ENCODE measurements at places on chromosomes 1 and 21. TPM values are rescaled to one million over a fixed set of nuclear protein-coding genes. Genes with fewer than 3 reads are reported as not detected.

The GPR3 gene
- total RNA-seq = 0.12 TPM

The STMN1 gene
- 21.4 TPM for total RNA-seq

The PLA2G2C gene
- total RNA-seq = not detected

The PTGFR gene
- 1.3 TPM for total RNA-seq

The CDC73 gene
- total RNA-seq = 59.5 TPM

The DNAJC11 gene
- total RNA-seq = 78.6 TPM

The RXFP4 gene
- total RNA-seq = not detected

The KRTAP19-3 gene
- total RNA-seq = not detected

The PAPPA2 gene
- total RNA-seq = 0.45 TPM

The MPL gene
- 0.40 TPM for total RNA-seq

The OR6N1 gene
- not detected for total RNA-seq

The S100A8 gene
- 40.7 TPM for total RNA-seq

The ZBTB37 gene
- 7.9 TPM for total RNA-seq

The FALEC gene
- total RNA-seq = not detected

The GNAT2 gene
- total RNA-seq = not detected

Measured in left ventricle myocardium superior (tissue), 1 donor.